ENCODE measurements at places on chromosomes 6 and 20.

- peak; percentile 64 for DNase-seq
Observed at GRCh38 chr6:137777687-137778075, 89.4 kb upstream of the TNFAIP3 start.

- no peak for DNase-seq
Observed at GRCh38 chr6:95784019-95784418, 206.7 kb downstream of the MANEA start.

- DNase-seq: no peak
Observed at GRCh38 chr6:112549749-112550148, 202.6 kb downstream of the RFPL4B start.

- DNase-seq: peak; percentile 70
Observed at GRCh38 chr6:119446609-119447008, 97.0 kb upstream of the MAN1A1 start.

DNA sequence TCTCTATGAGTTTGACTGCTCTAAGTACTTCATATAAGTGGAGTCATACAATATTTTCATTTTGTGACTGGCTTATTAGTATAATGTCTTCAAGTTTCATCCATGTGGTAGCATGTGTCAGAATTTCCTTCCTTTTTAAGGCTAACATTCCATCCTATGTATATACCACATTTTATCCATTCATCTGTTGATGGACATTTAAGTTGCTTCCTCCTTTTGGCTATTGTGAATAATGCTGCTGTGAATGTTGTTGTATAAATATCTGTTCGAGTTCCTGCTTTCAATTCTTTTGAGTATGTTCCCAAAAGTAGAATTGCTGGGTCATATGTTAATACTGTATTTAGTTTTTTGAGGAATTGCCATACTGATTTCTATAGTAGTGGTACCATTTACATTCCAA, 79.5 kb downstream of the PTPRA start:
- peak; percentile 9 for DNase-seq

DNA sequence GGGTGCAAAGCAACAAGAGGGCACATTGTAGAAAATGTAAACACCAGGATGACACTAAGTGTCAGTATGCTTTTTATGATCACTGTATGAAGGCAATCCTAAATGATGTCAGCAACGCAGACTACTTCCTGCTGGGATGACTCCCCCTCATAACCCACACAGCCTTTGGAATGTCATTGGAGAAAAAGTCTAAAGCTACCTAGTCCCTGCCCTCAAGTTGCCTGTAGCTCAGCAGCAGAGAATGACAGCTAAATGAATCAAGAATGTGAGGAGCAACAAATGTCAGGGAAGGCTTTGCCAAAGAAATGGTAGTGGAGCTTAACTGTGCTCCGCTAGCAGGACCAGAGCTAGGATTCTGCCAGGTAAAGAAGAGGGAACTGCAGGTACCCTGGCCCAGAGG, 555.6 kb downstream of the CD83 start:
- peak; percentile 68 for DNase-seq

DNA sequence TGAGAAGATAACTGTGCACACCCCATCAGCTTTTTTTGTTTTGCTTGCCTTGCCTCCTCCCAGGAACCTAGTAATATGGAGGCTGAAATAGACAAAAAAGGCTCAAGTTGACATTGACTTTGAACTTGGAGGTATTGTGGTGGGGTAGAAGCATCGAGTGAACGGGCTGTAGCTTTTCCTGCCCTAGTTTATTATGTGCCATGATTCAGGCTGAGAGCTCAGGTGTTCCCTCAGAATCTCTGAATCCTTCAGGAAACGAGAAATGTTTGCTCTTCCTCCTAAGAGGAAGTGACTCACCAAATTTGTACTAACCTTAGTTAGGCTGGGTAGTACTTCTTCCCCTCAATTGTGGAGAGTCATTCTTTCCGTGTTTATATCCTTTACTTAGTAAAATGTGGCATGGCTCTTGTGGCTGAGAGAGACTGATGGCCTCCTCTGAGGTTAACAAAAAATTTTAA, 98.8 kb downstream of the SASH1 start:
- peak; percentile 94 for DNase-seq

DNA sequence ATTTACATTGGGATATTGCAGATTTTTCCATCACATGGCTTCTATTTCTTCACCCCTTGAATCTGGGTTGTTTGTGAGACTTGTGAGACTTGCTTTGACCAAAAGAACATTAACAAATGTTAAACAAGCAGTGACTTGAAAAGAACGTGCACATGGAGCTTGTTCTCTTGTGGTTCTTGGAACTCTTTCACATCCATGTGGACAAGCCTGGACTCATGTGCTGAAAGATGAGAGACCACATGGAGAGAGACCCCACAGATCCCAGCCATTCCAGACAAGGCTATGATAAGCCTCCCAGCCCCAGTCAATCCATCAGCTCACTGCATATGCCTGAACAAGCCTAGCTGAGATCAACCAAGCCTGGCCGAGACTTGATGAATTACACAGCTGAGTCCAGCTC, 1365.7 kb upstream of the GJE1 start:
- no peak for DNase-seq

- DNase-seq: no peak
Observed at GRCh38 chr6:168638468-168639271, 197.7 kb downstream of the SMOC2 start.

- DNase-seq: no peak
Observed at GRCh38 chr6:3836566-3836965, 12.6 kb upstream of the FAM50B start.

- peak; percentile 50 for DNase-seq
Observed at GRCh38 chr20:63536241-63536977, 767 bp downstream of the PTK6 start.

DNA sequence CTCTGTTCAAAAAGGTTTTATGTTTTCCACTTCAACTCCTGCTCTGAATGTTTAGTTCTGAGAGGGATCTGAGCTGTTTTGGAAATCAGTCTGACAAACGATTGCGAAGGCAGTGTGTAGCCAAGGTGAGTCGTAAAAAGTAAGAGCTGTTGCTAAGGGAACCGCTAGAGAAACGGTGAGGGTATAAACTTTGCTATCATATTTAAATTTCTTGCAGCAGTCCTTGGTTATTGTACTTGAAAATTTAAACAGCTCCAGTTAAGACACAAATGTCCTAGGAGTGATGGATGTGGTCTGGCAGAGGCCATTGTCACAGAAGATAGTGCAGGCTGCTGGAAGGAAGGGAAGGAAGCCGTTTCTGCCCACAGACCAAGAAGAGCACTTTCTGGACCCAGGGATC, 64.9 kb upstream of the CITED2 start:
- peak; percentile 28 for DNase-seq

DNA sequence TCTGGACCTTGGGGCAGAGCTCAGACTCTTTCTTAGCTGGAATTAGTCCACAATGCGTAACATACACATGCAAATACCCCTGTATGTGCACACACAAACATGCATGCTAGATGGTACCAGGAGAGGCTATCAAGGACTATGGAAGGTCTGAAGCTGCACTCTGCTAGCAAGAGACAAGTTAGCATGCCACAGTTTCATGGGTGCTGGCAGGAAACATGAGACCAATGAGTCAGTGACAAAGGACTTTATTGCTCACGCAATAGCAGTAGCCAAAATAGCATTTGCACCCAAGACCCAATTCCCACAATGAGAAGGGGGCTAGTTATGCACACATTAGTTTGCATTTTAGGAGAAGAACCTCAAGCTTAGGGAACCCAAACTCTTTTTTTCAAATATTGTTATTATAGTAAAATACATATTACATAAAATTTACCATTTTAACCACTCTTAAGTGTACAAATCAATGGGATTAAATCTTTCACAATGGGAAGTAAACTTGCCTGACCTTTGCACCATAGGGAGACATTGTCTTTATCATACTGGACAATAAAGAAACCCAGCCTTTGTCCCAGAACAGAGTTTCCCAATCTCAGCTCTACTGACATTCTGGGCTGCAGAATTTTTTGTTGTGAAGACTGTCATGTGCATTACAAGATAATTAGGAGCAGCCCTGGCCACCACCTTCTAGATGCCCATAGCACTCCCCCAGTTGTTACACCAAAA, 69.1 kb downstream of the NRSN1 start:
- no peak for DNase-seq

- no peak for DNase-seq
Observed at GRCh38 chr20:49171909-49172308, 16.2 kb downstream of the STAU1 start.

- DNase-seq: no peak
Observed at GRCh38 chr6:19440531-19440930, 396.6 kb upstream of the ID4 start.

- no peak for DNase-seq
Observed at GRCh38 chr6:33915134-33915533, 111.3 kb upstream of the MLN start.

All from mesenchymal stem cell (in vitro differentiated cells and primary cell).